ENCODE measurements at places on chromosomes 7 and 10. TPM values are rescaled to one million over a fixed set of nuclear protein-coding genes. Genes with fewer than 3 reads are reported as not detected.

Gene ABCB1
- 23.2 TPM for total RNA-seq

GRCh38 chr7:48280100-48280499 is 108.8 kb downstream of the ABCA13 start:
- no peak for DNase-seq

Gene GPR146
- 5.2 TPM for total RNA-seq

- DNase-seq = no peak
Observed at GRCh38 chr10:133276100-133276434, 601 bp downstream of the ADAM8 start.

DNA sequence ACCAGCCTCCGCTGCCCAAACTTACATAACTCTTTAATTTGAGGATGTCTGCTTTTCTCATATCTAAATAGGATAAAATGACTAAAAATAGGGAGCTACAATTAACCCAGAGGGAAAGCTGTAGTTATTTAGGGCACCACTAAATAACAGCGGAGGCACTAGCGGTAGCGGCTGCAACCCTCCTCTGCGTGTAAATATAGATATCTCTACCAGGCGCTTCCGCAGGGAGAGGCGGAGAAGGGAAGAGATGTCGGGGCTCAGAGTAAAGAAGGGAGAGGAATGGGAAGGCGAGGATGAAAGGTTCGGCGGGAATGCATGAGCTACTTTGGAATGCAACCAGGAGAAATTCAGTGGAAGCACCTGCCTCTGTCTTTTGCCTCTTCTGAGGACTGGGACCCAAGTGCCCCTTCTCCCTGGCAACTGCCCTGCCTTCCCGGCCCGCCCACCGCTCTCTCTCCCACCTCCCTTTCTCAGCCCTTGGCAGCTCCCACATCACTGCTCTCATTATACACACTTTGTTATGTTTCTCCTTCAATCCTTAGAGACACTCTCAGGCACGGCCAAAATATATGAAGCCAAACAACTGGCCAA is 698.3 kb downstream of the PARD3 start:
- DNase-seq = peak; percentile 19

DNA sequence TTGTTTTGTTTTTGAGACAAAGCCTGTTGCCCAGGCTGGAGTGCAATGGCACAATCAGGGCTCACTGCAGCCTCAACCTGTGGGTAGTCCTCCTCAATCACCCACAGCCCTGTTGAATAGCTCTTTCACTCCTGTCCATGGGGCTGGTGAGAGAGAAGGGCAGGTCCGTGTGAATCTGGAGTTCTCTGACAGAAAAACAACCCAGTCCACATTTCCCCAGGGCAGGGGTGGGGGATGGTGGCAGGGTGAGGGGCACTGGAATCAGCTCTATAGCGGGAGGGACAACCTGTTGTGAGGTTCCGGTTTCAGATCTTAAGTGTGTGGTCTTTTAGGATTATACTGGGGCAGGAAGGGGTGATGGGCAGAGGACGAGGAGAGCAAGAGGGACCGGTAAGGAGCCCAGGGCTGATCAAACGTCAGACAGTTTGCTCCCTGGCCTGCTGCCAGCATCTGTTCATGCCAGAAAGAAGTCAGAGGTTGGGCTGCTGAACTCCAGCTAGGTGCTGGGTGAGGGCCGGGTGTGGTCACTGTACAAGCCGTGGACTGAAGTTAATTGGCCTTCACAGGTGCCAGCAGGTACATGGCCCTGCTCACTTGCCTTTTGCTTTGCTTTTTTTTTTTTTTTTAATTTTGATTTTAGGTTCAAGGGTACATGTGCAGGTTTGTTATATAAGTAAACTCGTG is 33.2 kb upstream of the MKRN1 start:
- peak; percentile 70 for DNase-seq

Gene STEAP1B
- not detected for total RNA-seq

DNA sequence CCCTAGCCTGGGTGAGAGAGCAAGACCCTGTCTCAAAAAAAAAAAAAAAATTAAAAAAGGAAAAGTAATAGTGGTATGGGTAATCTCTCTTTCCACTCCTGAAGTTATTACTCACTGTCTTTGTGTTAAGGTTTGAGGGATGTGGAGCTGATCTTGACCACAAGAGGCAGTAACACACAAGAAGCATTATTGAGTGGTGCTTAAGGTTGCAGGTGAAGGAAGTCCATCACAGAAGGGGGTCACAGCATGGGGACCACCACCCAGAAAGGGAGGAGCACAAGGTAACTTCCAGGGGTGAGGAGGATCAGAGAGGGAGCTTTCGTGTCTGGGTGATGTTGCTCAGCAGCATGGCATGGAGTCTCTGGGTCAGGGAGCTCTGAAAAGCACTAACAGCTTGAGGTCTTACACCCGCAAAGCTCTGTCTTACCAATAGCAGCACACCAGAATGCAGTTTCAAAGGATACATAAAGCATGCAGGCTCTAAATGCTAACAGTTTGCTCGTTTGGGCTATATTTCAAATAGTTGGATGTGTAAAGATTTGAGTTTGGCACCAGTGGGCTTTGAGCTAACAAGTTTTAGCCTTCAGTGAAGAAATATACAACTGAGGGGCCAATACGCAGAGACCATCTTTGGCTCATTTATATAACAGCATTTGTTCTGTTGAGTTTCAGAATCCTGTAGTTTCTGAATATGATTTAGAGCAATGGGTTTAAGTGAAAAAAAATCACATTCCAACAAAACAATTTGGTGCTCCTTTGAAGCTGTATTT is 100.4 kb upstream of the DNAJC1 start:
- DNase-seq = no peak

GRCh38 chr10:129888784-129889616 is 75.1 kb downstream of the EBF3 start:
- peak; percentile 59 for DNase-seq

DNA sequence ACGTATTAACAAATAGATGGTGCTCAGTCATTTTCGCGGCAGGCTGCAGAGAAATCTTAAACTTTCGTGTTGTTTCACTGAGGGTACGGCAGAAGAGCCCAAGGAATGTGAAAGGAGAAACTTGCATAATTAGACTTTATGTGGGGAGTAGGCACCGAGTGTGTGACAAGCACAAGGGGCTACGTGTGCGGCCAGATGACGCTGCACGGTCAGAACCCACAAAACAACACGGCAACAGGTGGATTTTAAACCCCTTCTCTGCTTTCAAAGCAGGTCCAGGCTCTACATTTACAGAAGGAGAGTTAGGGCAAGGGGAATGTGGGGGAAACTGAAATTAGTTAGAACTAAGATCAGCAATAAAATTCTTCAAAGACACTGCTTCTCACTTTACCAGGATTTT is 392 bp upstream of the UCN3 start:
- no peak for DNase-seq

DNA sequence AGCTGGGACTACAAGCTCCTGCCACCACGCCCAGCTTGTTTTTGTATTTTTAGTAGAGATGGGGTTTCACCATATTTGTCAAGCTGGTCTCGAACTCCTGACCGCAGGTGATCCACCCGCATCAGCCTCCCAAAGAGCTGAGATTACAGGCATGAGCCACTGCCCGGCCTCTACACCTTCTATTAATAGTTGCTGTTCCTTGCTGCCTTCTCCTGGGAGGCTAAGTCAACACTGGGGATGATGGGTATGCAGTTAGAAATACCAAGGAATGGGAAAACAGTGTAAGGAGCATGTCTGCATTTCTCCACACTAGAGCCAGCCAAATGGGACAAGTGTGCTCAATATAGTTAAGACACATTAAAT is 97.3 kb upstream of the PDLIM1 start:
- no peak for DNase-seq

GRCh38 chr10:61618388-61618961 is 44.3 kb upstream of the CABCOCO1 start:
- DNase-seq = no peak

DNA sequence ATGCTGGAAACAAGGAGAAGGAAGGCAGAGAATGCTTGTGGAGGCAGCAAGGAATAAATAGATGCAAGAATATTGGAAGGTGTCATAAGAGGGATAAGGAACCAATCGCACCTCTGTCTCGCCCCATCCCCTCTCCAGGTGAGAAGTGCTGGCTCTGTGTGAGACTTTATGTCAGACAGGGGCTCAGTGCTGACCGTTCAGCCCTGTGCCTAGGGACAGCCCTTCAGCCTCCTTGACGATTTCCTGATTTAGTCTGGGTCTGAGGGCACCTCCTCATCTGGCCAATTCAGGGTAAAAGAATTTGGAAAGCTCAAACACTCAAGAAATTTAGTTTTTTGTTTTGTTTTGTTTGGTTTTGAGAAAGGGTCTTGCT is 54.9 kb downstream of the FAM241B start:
- DNase-seq = no peak

Gene SPAG6
- 0.17 TPM for total RNA-seq

DNA sequence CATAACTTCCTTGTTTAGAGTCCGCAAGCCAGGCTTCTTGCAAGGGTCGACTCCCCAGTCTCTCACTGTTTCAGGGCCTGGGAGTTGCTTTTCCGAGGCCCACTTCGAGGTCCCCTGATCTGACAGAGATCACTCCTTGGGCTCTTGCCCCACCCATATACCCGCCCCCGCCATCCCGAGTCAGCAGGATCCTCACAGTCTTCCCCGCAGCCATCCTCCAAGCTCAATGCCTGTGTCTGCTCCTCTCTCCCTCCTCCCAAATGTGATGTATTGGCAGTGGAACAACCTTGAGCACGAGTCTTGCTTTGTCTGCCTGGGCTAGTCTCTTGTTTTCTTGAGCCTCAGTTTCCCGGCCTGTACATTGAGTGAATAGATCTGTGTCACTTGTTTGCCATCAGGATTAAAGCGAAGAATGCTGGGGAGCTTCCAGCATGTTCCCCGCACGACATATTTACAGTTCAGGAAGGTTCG is 2.4 kb upstream of the HMX2 start:
- DNase-seq = no peak

Gene MTURN
- 14.5 TPM for total RNA-seq

GRCh38 chr7:158782761-158783401 is 46.4 kb downstream of the ESYT2 start:
- peak; percentile 48 for DNase-seq

- no peak for DNase-seq
Observed at GRCh38 chr10:110963162-110963561, 43.8 kb downstream of the SHOC2 start.

Gene NAT16
- not detected for total RNA-seq

Gene FBXL13
- 3.3 TPM for total RNA-seq

DNA sequence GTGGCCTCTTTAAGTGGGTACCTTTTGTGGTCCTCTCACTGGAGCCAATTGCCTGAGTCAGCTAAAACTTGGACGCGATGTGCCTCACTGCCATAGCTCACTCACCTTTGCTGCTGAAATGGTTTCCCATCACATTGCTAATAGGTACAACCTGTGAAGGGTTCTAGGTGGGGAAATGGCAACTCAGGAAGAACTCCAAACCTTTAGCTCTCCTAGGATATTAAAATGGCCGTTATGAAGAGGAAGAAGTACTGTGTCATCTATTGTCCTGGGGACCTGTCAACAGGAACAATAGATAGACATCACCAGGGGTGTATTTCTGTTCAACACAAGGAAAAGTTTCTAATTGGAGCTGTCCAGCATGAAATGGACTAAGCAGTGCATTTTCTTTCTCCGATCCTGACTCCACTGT is 1.2 kb upstream of the ZNF655 start:
- no peak for DNase-seq

- DNase-seq = no peak
Observed at GRCh38 chr7:106592282-106593027, 68.5 kb downstream of the CCDC71L start.
